Stimulated activated effector memory CD8-positive, alpha-beta T cell treated with anti-CD3 and anti-CD28 coated beads, Interleukin-12 subunit alpha, Interleukin-12 subunit beta, amount 100 ng/mL, for 72 hours (primary cell): ENCODE measurements at places on chromosomes 16 and 17.

- no peak for DNase-seq
Measured at GRCh38 chr16:1377406-1378010, 25.8 kb downstream of the GNPTG start.

- DNase-seq = no peak
Measured at GRCh38 chr16:72928090-72928981, 119.6 kb downstream of the ZFHX3 start.

GRCh38 chr17:79838522-79839274 lies 542 bp downstream of the CBX4 start:
- DNase-seq = no peak

GRCh38 chr16:56029026-56029425 lies 153.9 kb upstream of the CES5A start:
- no peak for DNase-seq

DNA sequence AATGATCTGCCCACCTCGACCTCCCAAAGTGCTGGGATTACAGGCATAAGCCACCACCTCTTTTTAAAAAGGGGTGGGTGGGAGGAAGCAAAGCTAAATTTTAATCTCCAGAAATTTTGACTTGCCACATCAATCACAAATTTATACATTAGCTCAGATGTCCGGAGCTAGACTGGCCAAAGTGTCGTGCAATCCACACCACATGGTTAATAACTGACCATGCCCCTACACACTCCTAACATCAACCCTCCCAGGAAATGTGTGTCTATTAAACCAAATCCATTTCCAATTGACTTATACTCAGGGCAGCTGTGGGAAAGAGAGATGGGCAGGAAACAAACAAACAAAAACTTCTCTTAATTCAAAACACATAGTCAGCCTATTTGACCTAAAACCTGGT lies 29.9 kb downstream of the SMURF2 start:
- DNase-seq = no peak

DNA sequence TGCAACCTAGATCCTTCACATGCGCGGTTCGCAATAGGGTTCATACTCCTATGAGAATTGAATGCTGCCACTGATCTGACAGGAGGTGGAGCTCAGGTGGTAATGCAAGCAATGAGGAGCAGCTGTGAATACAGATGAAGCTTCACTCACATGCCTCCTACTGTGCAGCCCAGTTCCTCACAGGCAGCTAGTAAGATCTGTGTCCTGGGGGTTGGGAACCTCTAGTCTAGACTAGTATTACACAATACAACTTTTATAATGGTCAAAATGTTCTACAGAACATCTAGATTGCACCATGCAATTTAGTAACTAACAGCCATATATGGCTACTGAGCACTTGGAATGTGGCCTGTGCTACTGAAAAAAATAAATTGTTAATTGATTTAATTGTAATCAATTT lies 26.7 kb downstream of the ABCA5 start:
- DNase-seq = no peak

DNA sequence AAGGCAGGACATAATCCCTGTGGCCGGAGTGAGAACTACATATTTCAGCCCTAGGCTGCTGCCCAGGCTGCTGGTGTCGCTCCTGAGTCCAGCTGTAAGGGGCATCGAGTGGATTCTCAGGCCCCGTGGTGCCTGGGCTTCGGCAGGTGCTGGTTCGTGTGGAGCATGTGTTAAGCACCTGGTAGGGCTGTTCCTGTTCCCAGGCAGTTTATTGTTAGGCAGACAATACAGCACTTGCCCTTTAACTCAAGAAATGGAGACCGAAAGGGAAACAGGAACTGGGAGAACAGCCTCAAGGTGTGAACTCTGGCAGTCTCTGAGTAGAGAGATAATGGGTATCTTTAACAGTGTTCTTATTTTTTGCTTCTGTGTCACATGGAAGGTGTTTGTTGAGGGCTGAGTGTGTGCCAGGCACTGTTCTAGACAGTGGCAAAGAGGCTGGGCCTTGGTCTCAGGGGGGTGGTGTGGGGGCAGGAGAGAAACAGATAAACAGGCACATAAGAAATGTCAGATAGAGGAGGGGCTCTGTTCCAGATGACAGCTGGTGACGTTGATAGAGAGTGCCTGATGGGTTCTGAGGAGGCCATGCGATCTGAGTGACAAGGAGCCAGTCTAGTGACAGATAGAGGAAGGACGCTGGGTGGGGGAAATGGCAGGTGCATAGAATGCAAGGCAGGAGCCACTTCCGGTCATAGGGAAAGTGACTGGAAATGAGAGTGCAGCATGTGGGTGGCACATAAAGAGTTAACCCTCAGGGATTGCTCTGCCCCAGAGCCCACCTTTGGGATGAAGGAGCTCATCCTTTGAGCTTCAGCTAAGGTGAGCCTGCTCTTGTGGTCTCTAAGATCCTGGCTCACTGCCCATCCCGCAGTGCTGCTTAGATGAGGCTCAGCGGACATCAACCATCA lies 33.8 kb downstream of the EPN2 start:
- DNase-seq = no peak

GRCh38 chr17:1639549-1640180 lies 5.9 kb downstream of the SCARF1 start:
- no peak for DNase-seq

GRCh38 chr17:45232514-45233422 lies 11.1 kb downstream of the FMNL1 start:
- DNase-seq = no peak

GRCh38 chr17:62119373-62119772 lies 54.3 kb upstream of the MED13 start:
- no peak for DNase-seq

DNA sequence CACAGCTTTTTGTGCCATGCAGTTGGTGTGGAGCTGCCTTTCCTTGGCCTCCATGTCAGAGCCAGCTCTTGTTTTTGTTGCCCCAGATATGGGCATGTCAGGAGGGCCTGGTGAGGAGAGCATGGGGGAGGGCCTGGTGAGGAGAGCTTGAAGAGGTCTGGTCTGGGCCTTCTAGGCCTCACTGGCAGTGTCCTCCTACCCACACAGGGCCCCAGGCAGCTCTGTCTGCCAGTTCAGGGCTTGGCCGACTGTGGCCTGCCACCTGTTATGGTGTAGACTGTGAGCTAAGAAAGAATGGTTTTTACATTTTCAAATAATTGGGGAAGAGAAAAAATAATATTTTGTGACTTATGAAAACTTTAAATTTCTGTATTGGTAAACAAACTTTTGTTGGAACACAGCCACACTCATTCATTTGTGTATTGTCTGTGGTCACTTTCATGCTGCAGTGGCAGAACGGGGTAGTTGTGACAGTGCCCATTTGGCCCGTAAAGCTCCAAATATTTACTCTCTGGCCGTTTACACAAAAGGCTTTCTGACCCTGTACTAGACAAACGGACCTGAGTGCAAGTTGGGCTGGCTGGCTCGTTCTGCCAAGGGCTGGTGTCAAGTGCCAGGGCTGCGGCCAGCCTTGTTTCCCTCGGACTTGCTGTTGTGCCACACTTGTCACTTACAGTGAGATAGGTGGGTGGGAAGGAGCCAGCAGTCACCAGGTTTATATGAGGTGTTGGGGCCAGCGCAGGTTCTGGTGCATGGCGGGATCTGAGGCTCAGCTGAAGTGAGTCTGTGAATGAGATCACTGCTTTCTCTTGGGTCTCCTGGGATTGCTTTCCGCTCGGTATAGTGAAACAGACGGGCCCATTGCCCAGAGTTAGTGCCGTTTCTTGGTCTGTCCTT lies 18.2 kb downstream of the PGS1 start:
- DNase-seq = no peak

DNA sequence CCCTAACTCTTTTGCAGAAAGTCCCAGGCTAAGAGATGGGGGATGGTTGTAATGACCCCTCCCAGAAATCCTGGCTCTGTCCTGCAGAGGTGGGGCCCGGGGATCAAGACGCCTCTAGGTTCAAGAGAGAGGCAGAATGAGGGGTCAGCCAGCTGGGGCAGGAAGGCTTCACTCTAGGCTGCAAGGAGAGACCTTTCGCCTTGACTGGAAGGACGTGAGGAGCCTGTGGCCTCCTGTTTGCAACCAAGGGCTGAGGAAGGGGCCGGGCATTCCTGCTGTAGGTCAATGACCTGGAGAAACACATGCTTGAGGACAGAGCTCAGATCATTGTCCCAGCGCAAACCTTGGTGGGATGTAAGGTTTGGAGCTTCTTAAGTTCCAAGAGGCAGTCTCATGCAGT lies 8.7 kb upstream of the CETP start:
- DNase-seq = no peak

DNA sequence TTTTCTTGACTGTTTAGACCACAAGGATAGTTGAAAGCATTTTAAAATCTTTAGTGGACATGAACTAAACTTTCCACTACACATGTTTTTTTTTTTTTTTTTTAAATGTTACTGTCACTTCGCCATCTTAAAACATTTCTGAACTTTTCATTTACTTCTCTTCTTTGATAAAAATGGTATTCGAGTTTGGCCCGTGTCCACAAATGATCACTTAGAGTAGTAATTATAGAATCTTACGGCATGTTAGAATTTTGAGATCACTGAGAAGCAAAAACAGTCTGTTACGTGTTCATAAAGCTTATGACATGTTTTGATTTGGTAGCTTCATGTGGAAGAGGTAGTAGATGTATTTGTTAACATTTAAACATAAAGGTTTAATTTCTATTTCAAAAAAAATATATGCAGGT lies 1.1 kb downstream of the NSRP1 start:
- no peak for DNase-seq

DNA sequence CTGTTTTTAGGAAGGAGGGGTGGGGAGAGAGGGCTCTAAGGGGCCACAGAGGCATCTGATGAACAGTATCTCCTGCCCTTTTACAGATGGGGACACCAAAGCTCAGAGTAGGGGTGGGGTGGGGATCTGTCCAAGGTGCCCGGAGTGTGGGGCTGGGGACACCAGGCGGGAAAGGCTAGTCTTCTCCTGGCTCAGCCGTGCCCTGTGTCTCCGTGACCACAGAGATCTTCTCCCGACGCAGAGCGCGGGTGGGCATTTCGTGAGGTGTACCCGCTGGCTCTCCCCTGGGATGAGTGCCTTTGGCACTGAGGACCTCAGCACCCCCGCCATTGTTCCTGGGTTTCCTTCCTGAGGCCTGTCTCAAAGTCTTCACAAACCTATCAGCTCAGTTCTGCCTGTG lies 209.6 kb downstream of the NTN1 start:
- no peak for DNase-seq

GRCh38 chr16:27267037-27267677 lies 1.4 kb downstream of the NSMCE1 start:
- DNase-seq = no peak

- DNase-seq = no peak
Measured at GRCh38 chr17:30530346-30531025, 53.3 kb downstream of the GOSR1 start.

- DNase-seq = no peak
Measured at GRCh38 chr16:23141033-23141432, 8.2 kb downstream of the USP31 start.

DNA sequence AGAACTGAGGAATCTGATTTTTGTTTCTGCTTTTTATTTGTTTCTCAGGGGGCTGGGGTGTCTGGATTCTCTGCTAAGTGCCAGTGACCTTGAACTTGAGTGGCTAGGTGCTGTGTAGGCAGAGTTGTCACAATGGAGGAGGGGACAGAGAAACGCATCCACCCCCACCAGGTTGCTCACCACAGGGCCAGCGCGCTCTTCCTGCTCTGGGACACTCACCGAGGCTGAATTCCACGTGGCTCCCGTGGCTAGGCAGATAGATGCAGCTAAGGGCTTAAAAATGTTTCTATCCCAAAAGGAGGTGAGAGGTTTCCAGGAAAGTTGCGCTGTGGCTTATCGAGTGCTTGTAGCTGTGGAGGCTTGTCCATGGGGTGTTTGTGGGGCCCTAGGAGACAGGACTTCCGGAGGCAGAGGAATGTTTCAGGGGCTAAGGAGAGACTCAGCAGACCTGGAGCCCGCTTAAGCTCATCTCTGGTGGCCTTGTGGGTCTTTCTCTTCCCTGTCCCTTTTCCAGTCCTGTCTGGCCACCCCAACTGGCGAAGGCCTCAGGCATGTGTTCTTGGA lies 36.8 kb downstream of the ADCY7 start:
- no peak for DNase-seq

- no peak for DNase-seq
Measured at GRCh38 chr17:38720941-38721340, 9.2 kb upstream of the CISD3 start.

DNA sequence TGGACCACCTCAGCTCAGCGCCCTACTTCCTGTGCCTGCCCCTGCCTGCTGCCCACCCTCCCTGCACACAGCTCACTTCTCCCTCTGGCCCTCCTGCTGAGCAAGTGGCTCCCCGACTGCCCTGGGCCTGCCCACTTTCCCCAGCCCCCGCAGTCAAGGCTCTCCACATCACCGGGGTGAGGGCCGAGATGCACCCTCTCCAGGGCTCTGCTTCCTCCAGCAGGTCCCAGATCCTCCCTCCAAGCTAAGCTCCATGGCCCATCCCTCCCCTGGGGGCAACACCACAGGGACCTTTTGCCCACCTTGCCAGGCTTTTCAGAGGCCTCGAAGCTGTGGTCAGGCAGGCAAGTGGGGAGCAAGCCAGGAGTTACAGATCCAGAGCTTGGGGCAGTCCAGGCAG lies 820.2 kb downstream of the KCNJ18 start:
- no peak for DNase-seq

- DNase-seq = no peak
Measured at GRCh38 chr16:78955206-78955605, 645.3 kb downstream of the MAF start.

- peak; percentile 73 for DNase-seq
Measured at GRCh38 chr16:74813109-74813641, 38.6 kb upstream of the FA2H start.

DNA sequence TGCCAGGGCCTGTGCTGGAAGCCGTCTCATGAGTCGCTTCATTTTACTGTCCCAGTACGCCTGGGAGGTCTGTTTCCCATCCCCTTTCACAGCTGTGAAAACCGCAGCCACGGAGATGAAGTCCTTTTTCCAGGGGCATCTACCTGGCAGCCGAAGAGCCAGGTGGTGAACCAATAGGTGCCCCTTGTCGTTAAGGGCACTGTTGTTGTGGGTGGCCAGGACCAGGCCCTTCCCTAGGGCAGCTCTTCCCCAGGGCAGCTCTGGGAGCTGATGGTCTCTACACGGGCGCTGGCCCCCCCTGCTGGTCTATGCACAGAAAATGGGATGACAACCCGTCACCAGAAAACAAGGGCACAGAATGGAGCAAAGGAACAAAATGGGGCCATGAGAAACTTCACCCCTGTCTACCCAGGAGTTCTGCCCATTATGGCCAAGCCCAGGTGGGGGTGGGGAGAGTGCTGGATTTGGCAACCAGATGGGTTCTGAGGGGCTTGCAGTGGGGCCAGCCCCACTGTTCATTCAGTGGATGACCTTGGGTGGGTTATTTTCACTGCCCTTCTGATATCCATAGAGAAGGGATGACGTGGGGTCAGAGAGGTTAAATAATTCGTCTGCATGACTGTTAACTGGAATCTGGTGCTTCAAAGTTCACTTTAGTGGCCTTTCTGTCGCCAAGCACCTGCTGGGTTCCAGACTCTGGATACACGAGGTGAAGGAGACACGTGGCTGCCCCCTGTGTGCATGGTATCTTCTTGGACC lies 11.5 kb downstream of the RMI2 start:
- DNase-seq = no peak

GRCh38 chr17:35390663-35391062 lies 17.2 kb upstream of the SLFN11 start:
- DNase-seq = no peak
